Activated T-helper 1 cell treated with anti-CD3 and anti-CD28 coated beads, Interleukin-2, amount 50 U/mL, for 16 hours (primary cell): ENCODE measurements at places on chromosomes 5 and 9.

GRCh38 chr5:108818613-108819272 lies 71.0 kb downstream of the FER start:
- no peak for DNase-seq

- no peak for DNase-seq
These were observed 70.2 kb upstream of the PLEKHG4B start for GRCh38 chr5:21654-22233.

DNA sequence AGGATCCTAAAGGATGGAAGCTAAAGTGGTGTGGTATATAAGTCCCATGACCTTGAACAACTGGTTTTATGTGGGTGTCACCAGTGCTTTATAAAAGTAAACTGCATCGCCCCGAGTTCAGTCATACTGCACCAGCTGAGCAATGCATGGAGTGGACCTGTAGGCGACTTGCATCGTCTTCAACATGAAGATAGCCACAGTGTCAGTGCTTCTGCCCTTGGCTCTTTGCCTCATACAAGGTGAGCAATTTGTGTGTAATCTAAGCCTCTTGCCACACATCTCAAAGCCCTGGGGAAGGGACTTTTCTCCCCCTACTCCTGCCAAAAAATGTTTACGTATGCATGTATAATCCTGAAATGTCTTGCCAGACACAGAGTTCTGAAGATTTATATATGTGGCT lies at the start of gene SPINK5:
Gene SPINK5, plus strand, starts transcription at position 120 of the 400 bp plus-strand sequence. Its CDS starts 65 bp downstream, at position 185.
- DNase-seq, result no peak

DNA sequence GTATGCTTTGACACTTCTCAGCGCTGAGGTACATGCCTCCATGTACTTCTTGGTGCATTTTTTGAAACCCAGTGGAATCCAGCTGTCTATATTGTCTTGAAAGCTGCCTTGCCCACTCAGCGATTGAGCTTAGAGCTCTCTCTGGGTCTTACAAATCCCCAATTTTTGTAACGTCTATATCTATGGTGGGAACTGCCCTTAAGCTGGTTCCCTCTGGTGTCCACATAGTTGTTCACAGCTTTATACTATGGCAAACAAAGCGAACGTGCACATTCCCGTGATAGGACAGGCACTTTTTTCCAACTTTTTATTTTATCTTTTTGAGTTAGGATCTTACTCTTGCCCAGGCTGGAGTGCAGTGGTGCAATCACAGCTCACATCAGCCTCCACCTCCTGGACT lies 20.9 kb downstream of the CDHR2 start:
- no peak for DNase-seq

- DNase-seq, result no peak
These were observed 4.8 kb upstream of the F2RL1 start for GRCh38 chr5:76813982-76814562.

GRCh38 chr9:110769667-110770066 lies 101.1 kb downstream of the MUSK start:
- no peak for DNase-seq

DNA sequence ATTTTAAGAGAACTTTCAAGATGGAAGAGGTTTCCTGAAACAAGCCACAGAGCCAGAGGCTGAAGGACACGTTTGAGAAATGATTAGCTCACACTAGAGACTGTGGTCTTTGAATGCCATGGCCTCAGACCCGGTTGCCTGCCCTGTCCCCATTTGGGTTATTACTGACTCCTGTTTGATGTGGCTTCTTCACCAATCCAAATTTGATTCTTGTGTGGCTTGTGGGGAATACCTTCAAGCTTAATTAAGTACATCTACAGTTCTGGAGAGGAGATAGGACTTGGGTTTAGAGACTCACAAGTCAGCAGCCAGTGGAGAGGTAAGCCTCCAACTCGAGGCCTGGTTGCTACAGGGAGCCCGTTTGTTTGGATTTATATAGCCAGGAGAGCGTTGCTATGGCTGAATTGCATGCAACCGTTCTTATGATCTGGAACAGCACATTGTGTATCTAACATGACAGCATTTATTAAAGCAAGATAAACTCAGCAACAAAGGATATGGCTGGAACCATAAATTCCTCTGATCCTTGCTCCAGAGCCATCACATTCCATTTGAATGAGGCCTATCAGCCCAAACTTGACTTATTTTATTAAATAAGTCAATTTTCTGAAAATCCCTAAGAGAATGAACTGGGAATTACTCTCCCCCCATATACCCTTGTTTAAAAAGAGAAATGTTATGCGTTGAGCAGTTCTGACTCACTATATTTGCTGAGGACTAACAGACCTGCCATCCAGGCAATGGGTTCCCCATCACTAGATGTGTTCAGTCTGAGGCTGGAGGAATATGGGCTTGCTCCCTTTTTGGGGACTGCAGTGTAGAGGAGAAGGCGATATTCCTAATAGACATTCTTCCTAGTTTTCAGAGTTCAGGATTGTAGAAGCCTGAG lies 88.4 kb upstream of the TNFSF8 start:
- no peak for DNase-seq

GRCh38 chr9:132986114-132986513 lies 7.6 kb downstream of the GFI1B start:
- DNase-seq, result no peak

- no peak for DNase-seq
These were observed 22.0 kb downstream of the C9orf57 start for GRCh38 chr9:72038408-72038807.

GRCh38 chr9:87883274-87883673 lies 597 bp downstream of the SPATA31E1 start:
- no peak for DNase-seq

- DNase-seq, result no peak
These were observed 413.4 kb upstream of the SLC30A5 start for GRCh38 chr5:68680366-68680765.

DNA sequence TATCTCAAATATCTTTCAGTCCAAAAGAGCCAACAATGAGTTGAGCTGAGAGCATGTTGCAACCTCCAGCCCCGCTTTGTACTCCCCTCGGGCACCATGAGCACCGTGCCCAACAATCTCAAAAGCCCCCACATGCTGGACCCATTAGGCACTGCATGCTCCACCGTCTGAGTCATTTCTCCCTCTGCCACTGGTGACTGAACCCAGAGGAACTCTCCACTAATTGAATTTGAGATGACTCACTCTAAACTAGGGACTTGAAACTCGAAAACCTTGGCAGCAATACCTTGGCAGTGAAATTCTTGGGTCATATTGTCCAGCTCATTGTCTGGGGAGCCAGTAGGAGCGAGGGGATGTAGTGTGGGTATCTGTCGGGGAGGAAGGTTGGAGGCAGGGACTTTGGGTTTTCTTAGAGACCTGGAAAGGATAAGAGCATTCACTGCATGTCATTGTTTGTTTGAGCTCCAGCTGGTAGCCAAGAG lies 49.9 kb upstream of the SLIT3 start:
- DNase-seq, result no peak

DNA sequence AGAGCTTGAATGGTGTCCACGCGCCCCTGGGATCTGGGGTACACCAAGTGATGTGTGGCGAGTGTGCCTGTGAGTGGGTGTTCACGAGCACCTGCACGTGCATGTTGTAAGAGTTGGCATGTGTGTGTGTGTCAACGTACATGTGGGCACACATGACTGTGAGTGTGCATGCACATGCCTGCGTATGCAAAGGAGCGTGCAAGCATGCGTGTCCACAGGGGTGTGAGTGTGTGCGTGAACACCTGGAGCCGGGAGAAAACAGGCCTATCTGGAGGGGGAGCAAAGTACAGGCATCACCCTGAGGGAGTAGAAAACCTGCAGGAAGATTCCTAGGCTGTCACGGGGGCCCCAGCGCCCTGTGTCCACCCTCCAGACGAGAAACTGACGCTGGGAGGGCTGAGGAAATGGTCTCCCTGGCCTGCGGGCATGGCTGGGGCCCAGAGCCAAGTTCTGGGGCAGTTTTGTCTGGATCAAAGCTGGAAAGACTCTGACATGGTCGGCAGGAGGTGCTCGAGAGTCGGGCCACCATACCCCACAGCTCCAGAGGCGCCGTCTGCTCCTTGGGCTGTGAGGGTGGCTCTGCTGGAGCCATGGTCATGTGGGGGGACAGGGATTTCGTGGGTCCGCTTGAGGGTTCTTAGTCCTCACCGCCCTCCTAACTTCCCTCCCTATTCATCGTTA lies 31.8 kb downstream of the PTGES start:
- DNase-seq, result no peak

GRCh38 chr9:4055032-4055431 lies 244.8 kb downstream of the GLIS3 start:
- no peak for DNase-seq

DNA sequence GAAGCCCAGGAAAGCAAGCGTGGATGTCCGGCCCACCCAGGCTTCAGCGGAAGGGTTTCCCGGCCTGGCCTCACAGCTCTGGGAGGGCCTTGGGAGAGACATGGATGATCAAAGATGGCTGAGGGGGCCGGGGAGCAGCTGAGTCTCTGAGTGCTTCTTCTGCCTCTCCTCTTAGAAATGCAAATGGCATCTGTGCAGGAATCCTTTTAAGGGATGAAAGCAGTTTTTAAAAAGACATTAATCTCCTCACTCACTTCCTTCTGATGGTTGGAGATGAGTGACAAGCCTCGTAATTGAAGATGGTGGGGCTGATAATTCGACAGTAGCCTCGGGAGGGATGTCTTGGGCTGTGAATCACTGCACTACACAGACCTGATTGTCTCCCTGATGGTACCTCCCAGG lies 24.3 kb upstream of the PITX1 start:
- no peak for DNase-seq

- DNase-seq, result no peak
These were observed 18.5 kb downstream of the NIM1K start for GRCh38 chr5:43210570-43210969.

DNA sequence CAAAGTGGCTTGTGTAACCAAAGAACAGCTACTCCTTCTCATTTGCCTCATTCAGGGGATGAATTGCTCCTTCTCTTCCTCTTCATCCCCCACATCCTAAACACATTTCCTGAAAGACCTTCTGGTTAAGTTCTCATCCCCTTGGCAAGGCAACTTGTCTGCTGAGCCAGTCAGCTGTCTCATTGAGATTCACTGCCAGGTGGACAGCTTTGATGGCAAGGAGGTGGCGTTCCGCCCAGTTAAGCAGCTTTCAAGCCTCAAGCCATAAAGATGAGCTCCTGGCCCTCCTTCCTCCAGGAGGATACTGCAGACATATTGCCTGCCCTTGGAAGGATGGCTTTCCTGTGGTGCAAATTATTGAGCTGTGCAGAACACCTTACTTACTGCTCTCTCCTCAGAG lies 448.6 kb upstream of the MPDZ start:
- no peak for DNase-seq
